ENCODE measurements at places on chromosomes 11 and 22. TPM values are rescaled to one million over a fixed set of nuclear protein-coding genes. Genes with fewer than 3 reads are reported as not detected.

GRCh38 chr11:6663794-6664469 is 8.3 kb upstream of the DCHS1 start:
- no peak overlapping the region for H3K27ac ChIP-seq
- H3K36me3 ChIP-seq: no peaks in the 10 kb centered on the region
- H3K4me1 ChIP-seq: no peaks in the 10 kb centered on the region
- H3K4me3 ChIP-seq: no peak overlapping the region
- no peaks in the 10 kb centered on the region for H3K27me3 ChIP-seq

SELENOH gene
- total RNA-seq: 188 TPM

DNA sequence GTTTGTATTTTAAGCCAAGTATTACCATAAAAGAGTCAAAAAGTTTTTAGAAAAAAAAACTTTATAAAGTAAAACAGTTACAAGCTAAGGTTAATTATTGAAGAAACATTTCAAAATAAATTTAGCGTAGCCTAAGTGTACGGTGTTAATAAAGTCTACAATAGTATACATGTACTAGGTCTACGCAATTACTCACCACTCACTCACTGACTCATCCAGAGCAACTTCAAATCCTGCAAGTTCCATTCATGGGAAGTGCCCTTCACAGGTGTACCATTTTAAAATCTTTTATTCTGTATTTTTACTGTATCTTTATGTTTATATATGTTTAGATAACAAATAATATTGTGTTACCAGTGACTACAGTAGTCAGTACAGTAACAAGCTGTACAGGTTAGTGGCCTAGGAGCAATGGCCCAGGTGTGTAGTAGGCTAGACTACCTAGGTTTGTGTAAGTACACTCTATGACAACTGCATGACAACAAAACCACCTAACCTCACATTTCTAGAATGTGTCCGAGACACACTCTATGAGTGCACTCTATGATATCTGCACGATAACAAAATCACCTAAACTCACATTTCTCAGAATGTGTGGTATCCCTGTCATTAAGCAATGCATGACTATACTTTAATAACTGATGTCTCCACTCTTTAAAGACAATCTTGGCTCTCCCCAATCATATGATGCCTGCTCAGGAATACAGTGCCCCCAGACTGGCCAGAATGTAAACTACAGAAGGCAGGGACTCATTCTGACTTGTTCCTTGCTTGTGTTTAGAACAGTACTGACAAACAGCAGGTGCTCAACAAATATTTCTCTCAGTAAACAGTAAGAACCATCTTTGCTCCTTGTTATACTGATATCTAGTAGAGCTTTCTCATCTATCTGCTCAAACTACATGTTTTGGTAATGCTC is 21.2 kb downstream of the KMT5B start:
- no peak for DNase-seq
- no peaks in the 10 kb centered on the region for H3K27me3 ChIP-seq
- no peak overlapping the region for H3K27ac ChIP-seq
- H3K4me3 ChIP-seq: no peak overlapping the region
- H3K4me1 ChIP-seq: no peaks in the 10 kb centered on the region

TUT1 gene
- 5.7 TPM for total RNA-seq

SRPRA gene
- 53.2 TPM for total RNA-seq

- no peak overlapping the region for H3K4me3 ChIP-seq
- H3K4me1 ChIP-seq: peaks cover 23% of the 10 kb centered on the region
- no peaks in the 10 kb centered on the region for H3K27me3 ChIP-seq
- DNase-seq: peak; percentile 86
Measured at GRCh38 chr11:122235615-122236014, 119.6 kb upstream of the BLID start.

Measured in sigmoid colon (tissue), 7 donors.